Dermis microvascular lymphatic vessel endothelial cell (primary cell): ENCODE measurements at places on chromosomes 3 and 15. TPM values are rescaled to one million over a fixed set of nuclear protein-coding genes. Genes with fewer than 3 reads are reported as not detected.

GP9 gene
- total RNA-seq, result not detected in 2 replicates

GRCh38 chr15:26178640-26179220, 315.6 kb upstream of the ATP10A start:
- DNase-seq, result no peak

DNA sequence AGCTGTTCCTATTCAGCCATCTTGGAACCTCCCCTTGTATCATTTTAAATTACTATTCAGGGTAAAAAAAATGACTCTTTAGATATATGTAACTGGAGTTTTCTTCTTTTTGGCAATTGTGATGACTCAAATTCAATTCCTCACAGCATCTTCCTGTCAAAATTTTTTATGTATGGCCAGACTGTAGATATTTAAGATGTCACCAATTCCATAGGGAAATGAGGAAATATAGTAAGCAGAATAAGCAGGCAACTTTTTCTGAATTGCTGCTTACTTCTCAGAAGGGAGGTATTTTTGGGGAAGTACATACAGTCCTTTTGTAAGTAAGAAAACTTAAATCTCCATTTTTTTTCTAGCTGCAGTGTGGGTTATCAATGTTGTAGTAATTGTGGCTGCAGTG, 28.8 kb downstream of the EAF2 start:
- no peak for DNase-seq

DNA sequence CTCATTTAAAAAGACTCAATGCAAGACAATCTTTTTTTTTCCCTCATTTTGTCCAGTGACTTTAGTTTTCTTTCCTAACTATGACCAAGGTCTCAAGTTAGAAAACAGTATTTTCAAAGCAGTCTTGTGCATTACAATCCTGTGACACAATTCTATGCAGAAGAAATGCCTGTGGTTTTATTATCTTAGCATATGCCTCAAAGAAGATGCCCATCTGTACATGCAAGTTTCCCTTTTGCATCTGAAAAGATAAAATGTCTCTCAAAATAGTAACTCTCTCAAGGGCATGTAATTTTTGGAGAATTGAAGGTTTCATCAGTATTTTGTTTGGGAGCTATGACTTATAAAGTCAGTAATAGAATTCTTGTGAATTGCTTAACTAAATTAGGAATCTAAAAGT, 292.0 kb upstream of the SUCLG2 start:
- DNase-seq, result no peak

- no peak for DNase-seq
Observed at GRCh38 chr3:78141269-78141668, 1101.4 kb downstream of the ROBO2 start.
